ENCODE measurements at places on chromosomes 7 and 10. TPM values are rescaled to one million over a fixed set of nuclear protein-coding genes. Genes with fewer than 3 reads are reported as not detected.

GRCh38 chr7:36723951-36724664, at the start of gene AOAH:
Gene AOAH (minus strand): TSS chr7:36724494. CDS start chr7:36724148, 346 bp downstream.
- DNase-seq = peak; percentile 87
- peaks cover 72% of the 10 kb centered on the region for H3K4me1 ChIP-seq
- no peaks in the 10 kb centered on the region for H3K36me3 ChIP-seq

- H3K27ac ChIP-seq = no peak overlapping the region
- H3K36me3 ChIP-seq = no peaks in the 10 kb centered on the region
- H3K4me3 ChIP-seq = no peak overlapping the region
- DNase-seq = no peak
These were observed 22.6 kb downstream of the TBATA start for GRCh38 chr10:70762441-70763175.

- DNase-seq = no peak
- H3K4me1 ChIP-seq = no peaks in the 10 kb centered on the region
- H3K27me3 ChIP-seq = no peaks in the 10 kb centered on the region
- no peak overlapping the region for H3K4me3 ChIP-seq
- H3K27ac ChIP-seq = no peak overlapping the region
These were observed 617.9 kb upstream of the PHF14 start for GRCh38 chr7:10355816-10356215.

- H3K4me3 ChIP-seq = no peak overlapping the region
- no peak for DNase-seq
- no peaks in the 10 kb centered on the region for H3K36me3 ChIP-seq
- H3K27ac ChIP-seq = no peak overlapping the region
- H3K27me3 ChIP-seq = no peaks in the 10 kb centered on the region
These were observed 29.2 kb downstream of the ELMO1 start for GRCh38 chr7:37419496-37419895.

- no peak overlapping the region for H3K4me3 ChIP-seq
- no peaks in the 10 kb centered on the region for H3K36me3 ChIP-seq
- no peaks in the 10 kb centered on the region for H3K4me1 ChIP-seq
- DNase-seq = peak; percentile 43
These were observed 27.2 kb upstream of the MSRB2 start for GRCh38 chr10:23067939-23068775.

DNA sequence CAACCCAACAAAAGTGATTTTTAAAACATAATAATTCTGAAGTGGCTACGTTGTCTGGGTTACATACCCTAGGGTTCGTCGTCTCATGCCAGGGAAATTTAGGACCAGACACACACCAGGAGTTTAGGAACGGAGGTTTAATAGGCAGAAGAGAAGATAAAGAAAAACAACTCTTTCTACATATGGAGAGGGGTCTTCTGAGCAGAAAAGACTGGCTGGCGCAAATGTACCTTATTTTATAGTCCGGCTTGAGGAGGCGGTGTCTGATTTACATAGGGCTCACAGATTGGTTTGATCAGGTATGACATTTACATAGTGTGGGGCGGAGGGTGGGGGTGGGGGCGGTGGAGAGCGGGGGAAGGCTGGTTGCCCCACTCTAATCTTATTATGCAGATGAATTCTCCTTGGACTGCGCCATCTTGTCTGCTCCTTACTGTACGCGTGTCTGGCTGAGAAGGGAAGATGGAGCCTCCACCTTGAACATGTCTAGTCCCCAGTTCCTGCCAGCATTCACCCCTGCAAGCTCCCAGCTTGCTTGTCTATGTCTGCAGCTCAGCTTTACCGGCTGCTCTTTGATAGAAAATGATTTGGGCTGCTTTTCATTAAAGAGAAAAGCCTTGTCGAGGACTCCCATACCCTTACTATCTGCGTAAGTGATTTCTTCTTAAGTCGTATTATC, 98.7 kb downstream of the RALA start:
- DNase-seq = no peak
- no peak overlapping the region for H3K27ac ChIP-seq
- H3K4me1 ChIP-seq = no peaks in the 10 kb centered on the region
- no peaks in the 10 kb centered on the region for H3K36me3 ChIP-seq
- no peak overlapping the region for H3K4me3 ChIP-seq
- no peaks in the 10 kb centered on the region for H3K27me3 ChIP-seq

DNA sequence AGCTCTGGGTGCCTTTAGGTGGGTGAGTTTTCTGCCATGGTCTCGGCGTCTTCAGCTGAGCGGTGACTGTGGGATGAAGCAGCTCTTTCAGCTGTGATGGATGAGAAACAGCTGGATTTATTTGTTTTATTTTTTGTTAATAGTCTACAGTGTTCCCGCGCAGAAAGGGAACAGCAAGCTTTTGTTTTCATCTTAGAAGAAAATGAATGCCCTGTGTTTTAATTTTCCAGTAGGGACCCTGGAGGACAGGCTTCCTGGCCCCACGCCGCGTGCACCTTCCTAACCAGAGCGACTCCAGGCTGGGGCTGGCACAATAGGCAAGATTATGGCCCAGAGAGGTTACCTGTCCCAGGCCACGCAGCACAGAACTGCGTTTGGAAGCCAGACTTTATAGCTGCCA, 57.6 kb downstream of the GTF2IRD1 start:
- H3K36me3 ChIP-seq = no peaks in the 10 kb centered on the region
- no peaks in the 10 kb centered on the region for H3K4me1 ChIP-seq
- no peak overlapping the region for H3K4me3 ChIP-seq

DNA sequence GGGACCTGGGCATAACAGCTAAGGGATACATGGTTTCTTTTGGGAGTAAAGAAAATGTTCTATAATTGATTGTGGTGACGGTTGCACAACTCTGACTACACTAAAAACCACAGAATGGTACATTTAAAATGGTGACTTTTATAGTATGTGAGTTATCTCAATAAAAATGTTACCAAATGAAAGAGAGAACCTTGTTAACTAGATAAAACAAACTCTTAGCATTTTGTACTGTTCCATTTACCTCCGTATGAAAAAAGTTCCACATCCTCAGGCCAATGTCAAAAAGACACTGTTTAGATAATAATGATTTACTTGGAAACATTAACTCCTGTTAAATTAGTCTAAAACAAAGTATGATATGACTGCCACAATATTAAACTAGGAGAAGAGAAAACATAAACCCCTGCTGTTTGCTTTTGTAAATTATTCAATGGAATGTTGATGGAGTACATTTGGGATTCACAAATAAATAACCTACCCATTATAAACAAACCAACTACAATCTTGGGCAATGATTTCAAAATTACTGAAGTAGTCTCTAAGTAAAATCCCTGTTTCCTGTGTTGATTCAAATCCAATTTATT, 60.7 kb downstream of the SMURF1 start:
- H3K36me3 ChIP-seq = no peaks in the 10 kb centered on the region
- H3K27me3 ChIP-seq = no peaks in the 10 kb centered on the region
- H3K27ac ChIP-seq = no peak overlapping the region
- H3K4me3 ChIP-seq = no peak overlapping the region
- no peak for DNase-seq

DNA sequence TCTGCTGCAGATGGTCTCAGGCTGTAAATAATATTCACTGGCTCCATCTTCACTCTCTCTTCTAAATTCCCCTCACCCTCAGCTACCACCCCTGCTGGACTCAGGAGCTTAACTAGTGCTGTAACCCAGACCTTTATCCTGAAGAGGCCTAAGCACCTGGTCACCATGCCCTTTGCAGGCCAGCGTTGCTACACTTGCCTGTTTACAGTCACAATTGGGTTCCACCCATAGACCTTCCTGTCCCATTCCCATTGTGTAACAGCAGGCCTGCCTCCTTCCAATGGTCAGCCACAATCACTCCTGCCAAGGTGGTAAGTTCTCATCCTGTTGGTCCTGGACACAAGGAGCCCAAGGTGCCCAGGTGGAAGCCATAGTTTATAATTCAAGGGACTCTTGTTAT, 85.9 kb upstream of the IFRD1 start:
- H3K4me3 ChIP-seq = no peak overlapping the region
- H3K36me3 ChIP-seq = no peaks in the 10 kb centered on the region
- H3K27ac ChIP-seq = no peak overlapping the region
- no peak for DNase-seq

DNA sequence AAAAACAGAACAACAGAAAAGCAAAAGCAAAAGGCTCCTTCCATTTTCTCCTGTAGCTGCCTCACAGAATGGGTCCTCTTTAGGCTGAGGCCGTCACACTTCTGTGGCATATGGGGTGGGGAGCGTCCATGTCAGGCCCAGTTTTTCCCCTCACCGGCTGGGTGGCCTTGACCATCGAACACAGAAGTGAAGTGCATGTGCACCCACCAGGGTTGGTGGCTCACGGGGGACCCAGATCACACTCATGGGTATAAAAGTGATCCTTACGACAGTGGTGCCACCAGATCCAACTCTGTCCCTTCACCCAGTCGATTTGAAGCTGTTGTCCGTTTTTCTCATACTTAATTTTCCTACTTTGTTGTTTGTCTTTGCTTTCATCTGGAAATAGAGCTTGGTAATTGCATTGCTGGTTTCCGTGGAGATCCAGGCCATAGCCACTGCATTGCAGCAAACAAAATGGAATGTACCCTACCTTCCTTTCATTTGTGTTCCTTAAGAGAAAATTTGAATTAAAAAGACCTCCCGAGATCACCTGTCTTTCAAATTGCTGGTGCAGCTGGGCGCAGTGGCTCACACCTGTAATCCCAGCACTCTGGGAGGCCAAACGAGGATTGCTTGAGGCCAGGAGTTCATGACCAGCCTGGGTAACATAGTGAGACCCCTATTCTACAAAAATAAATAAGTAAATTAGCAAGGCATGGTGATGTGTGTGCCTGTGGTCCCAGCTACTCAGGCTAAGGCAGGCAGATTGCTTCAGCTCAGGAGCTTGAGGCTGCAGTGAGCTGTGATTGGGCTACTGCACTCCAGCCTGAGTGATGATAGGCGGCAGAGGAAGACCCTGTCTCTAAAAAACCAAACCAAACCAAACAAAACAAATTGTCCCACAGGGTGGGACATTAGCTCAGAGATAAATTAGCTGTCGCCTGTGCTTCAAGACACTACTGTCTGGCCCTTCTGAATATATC, 10.7 kb upstream of the GJD4 start:
- H3K4me3 ChIP-seq = no peak overlapping the region
- no peak for DNase-seq
- no peak overlapping the region for H3K27ac ChIP-seq
- no peaks in the 10 kb centered on the region for H3K4me1 ChIP-seq

DNA sequence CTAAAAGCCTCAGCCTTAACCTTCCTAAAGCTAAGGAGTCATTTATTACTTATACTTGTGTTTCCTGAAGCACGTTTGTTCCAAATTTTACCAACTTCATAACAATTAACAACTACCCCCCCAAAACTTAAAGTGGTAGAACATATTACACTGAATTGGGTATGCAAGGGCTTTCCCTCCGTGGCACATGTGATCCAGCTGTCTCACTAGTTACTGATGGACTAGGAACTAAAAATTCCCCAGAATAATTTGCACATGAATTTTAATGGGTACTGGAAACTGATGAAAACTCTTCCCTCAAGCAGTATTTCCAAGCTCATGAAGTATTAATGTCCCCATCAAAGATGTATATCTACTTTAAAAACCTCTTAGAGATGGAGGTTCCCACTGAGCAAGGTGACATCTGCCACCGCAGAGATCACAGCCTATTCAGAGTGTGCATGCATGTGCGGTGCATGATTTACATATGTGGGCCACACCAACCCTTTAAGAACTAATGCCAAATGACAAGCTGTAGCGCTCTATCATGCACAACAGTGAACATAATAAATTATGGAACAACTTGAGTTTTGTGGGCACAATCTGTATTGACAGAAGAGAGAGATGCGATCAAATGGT, 139.9 kb upstream of the ADCY1 start:
- H3K36me3 ChIP-seq = no peaks in the 10 kb centered on the region
- no peaks in the 10 kb centered on the region for H3K27me3 ChIP-seq
- no peak for DNase-seq
- no peak overlapping the region for H3K4me3 ChIP-seq
- no peaks in the 10 kb centered on the region for H3K4me1 ChIP-seq
- H3K27ac ChIP-seq = no peak overlapping the region

DNA sequence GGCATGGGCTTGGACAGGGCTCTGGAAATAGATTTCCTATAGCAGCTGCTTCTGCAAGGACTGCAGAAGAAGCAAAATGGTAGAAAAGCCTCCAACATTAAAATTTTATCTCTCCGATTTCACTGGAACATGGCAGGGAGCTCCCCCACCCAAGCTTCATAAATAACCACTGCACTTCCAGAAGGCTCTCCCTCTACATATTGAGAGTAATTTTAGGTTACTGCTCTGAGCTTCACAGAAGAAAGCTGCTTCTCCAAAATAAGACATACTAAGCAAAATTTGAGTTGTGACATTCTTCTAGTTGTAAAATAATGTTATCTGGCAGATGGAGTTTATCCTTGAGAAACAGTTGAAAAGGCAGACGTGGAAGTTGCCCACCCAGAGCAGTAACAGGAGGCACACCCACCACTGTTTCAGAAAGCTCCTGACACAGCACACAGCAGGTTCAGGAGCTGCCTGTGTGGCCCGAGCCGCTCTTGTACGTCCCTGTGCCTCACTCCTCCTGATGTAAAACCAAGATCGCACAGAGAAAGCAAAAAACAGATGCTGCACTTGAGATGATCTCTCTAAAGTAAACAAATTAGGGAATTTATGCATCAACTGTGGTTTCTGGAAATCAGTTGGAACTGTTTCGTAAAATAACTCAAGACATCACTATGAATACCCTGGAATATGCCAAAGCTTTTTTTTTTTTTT, 621.0 kb downstream of the PARD3 start:
- no peak for DNase-seq
- no peaks in the 10 kb centered on the region for H3K36me3 ChIP-seq

DNA sequence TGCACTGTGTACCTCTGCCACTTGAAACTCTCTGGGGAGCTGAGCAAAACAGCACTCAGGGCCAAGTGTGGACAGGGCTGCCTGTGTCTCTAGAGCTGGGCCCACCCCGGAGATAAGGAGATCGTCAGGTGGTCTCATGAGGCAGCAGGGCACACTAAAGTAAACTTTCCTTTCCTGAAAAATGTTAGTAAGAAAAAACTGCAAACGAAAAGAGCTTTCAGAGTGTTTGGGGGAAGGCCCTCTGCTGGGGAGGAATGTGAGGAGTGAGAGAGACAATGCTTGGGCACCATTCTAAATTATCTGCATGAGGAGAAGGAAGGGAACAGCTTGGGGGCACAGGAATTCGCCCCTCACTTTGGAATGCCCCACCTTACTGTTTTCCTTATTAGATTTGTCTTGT, 127.7 kb downstream of the ATXN7L1 start:
- no peak overlapping the region for H3K27ac ChIP-seq
- no peak for DNase-seq
- H3K4me3 ChIP-seq = no peak overlapping the region
- H3K4me1 ChIP-seq = no peaks in the 10 kb centered on the region
- no peaks in the 10 kb centered on the region for H3K27me3 ChIP-seq
- no peaks in the 10 kb centered on the region for H3K36me3 ChIP-seq

- peaks cover 64% of the 10 kb centered on the region for H3K4me1 ChIP-seq
- H3K36me3 ChIP-seq = no peaks in the 10 kb centered on the region
- DNase-seq = no peak
- no peaks in the 10 kb centered on the region for H3K27me3 ChIP-seq
These were observed 1.7 kb downstream of the TES start for GRCh38 chr7:116211913-116212596.

GRCh38 chr7:19470031-19470430, 238.8 kb downstream of the POLR1F start:
- no peaks in the 10 kb centered on the region for H3K4me1 ChIP-seq
- no peaks in the 10 kb centered on the region for H3K36me3 ChIP-seq
- H3K4me3 ChIP-seq = no peak overlapping the region
- H3K27me3 ChIP-seq = no peaks in the 10 kb centered on the region
- no peak overlapping the region for H3K27ac ChIP-seq

Gene ITGB8
- total RNA-seq = 0.11 TPM

Gene KCP
- total RNA-seq = 0.39 TPM

Gene METTL27
- 6.1 TPM for total RNA-seq

Gene CABCOCO1
- not detected for total RNA-seq

Gene CALML3
- not detected for total RNA-seq

Gene BTRC
- 18.7 TPM for total RNA-seq

Gene SLC29A3
- total RNA-seq = 9.1 TPM
